ENCODE measurements at places on chromosomes 16 and 17.

DNA sequence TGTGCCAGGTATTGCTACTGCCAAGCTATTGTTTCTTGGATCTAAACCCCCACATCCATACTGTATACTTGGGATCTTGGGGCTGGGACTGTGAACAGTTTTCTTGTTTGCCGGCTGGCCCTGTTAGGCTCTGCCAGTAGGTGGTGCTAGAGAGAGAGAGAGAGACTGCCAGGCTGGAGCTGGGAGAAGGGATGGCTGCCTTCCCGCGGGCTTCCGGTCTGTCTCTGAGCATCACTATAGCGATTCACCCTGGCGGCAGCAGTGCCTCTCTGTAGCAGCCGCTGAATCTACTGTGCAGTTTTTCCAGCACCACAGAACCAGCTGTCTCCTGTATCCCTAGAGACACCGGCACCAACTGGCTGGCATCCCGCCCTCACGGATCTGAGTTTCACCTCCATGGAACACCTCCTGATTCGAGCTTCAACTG lies 201.2 kb downstream of the UTP18 start:
- peak; percentile 79 for DNase-seq

DNA sequence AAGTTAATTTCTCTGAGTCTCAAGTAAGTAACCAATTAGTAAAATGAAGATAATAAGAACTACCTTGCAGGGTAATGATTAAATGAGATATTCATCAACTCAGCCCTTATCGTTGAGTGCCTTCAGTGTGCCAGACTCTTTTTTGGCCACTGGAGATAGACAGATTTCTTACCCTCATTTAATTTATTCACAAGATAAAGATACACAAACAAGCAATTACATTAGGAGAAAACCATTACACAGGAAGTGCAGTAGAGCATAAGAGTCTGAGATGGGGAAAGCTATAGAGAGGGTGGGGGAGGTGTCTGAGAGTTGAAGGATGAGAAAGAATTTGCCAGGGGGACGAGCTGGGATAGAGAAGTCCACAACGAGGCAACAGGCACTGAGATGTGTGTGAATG lies 72.5 kb upstream of the BCAR1 start:
- DNase-seq = no peak

- no peak for DNase-seq
Measured at GRCh38 chr17:37576281-37576680, 32.9 kb downstream of the SYNRG start.

DNA sequence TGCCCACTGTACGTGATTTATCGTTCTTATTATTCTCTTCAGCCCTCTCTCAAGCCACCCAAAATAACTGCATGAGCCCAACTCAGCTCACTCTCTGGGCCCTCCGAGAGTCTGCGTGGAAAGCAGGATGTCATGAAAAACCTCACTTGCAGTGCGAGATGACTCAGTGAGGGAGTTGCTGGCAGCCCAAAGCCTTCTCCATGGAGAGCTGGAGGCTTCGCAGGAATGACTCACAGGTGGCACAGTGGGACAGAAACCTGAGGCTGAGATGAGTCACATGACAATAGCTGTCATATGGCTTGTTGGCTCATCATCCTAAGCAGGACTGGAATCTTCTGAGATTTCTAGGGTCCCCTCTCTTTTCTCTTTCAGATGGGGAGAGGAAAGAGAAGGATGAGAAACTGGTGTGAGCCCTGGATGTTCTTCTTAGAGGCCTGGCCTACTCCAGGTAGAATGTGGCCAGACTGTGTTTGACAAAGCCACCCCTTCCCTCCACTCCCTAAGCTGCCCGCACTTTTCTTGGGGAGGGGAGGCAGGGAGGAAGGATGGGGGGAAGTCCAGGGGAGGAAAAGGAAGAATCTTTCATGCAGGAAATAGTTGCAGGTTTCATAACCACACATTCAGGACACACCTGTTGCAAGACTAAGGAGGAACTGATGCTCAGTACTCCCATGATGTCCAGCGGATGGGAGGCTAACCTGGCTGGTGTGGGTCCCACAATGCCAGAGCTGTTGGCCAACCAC lies 160.6 kb upstream of the RPL38 start:
- no peak for DNase-seq

DNA sequence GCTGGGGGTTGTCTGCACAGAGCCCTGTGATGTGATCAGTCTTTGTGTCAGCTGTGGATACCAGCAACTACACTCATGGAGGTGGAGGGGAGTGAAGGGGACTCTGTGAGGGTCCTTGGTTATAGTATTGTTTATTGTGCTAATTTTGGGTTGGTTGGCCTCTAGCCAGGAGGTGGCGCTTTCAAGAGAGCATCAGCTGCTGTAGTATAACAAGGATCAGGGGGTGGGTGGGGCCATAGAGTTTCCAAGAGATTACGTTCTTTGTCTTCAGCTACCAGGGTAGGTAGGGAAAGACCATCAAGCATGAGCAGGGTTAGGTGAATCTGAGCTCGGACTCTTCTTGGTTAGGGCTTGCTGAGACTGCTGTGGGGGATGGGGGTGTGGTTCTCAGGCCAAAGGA lies 97.1 kb upstream of the HS3ST3A1 start:
- DNase-seq = no peak

DNA sequence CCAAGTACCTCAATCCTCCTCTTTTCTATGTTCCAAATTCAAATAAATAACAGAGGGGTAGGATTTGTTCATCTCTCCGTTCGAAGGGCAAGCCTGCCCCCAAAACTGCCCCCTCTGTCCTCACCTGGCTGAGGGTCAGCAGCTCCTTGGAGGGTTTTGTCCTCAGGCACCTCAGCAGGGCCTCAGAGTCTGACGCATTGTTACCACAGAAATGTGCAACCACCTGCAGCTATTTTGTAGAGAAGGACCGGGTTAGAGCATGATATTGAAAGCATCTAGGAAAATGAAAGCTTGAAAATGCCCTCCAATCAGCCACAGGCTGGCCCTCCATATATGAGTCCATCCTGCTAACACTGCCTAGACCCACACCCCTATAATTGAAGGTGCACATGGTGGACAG lies 13.9 kb downstream of the CES5A start:
- no peak for DNase-seq

GRCh38 chr17:65990593-65990992 lies 201.3 kb downstream of the CEP112 start:
- no peak for DNase-seq

DNA sequence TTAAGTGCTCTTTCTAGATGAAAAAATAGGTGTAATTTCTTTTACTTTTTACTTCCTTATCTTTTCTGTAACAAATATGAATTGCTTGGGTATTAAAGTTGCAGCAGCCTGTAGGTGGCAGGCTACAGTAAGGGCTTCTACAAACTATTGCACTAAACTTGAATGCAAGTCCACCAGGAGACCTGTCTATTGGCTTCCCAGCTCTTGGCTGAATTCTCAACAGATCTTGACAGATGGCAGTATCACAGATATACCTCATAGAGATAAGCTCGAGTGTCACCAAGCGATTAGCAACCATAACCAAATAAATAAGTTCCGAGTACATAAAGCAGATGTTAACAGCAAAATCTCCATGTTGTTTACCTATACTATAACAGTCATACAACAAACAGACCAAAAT lies 5.9 kb downstream of the BBS2 start:
- DNase-seq = peak; percentile 41

- DNase-seq = no peak
Measured at GRCh38 chr17:76535788-76536510, 1.6 kb downstream of the CYGB start.

DNA sequence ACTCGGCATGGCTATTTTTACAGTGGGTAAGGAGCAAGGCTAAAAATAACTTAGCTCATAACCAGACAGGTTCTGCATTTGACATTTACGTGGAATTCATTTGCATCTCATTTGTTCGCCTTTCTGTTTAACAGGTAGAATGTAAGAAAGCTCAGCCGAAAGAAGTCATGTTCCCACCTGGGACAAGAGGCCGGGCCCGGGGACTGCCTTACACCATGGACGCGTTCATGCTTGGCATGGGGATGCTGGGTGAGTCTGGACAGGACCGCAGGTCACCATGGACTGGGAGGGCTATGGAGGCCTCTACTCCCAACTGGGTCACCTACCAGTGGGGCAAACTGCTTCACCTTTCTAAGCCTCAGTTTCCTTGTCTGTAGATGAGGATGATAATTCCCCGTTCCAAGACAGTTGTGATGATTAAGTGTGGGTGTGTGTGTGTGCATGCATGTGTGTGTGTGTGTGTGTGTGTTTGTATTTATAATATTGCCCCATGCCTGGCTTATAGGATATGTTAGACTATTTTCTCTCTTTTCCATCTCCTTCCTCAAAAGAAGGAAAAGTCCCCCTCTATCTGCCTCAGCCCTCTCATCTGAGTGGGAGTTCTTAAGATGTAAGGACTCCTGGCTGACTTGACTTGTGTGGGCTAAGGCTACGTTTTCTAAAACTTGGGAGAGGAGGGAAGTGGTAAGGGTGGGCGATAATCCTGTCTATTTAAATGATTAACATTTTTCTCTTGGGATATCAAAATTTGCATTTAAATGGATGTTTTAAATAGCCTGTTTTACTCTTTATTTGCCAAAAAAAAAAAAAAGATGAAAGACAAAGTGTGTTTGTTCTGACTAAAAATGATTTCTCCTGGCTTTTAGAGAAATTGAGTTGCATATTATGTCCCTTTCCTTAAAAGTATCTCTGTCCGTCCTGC lies 129.0 kb downstream of the CCDC182 start:
- no peak for DNase-seq

- DNase-seq = no peak
Measured at GRCh38 chr16:16985707-16986106, 485.1 kb downstream of the XYLT1 start.

GRCh38 chr17:57396511-57396921 lies 140.2 kb downstream of the MSI2 start:
- DNase-seq = no peak

DNA sequence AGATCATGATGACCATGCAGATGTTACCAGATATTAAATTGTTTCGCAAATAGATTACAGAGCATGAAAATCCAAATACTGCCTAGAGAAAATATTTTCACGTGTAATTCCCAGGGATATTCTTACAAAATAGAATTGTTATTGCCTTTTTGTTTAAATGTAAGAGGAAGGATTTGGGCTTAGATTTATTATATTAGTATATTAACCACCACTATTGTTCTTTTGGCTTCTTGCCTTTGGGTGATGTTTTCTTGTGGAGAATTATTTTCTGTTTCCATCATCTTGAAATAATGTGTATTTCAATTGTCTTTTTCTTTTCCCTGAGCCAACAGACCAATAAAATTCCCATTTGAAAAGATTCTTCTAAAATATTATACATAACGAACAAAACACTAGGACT lies 109.7 kb upstream of the NUDT7 start:
- no peak for DNase-seq

DNA sequence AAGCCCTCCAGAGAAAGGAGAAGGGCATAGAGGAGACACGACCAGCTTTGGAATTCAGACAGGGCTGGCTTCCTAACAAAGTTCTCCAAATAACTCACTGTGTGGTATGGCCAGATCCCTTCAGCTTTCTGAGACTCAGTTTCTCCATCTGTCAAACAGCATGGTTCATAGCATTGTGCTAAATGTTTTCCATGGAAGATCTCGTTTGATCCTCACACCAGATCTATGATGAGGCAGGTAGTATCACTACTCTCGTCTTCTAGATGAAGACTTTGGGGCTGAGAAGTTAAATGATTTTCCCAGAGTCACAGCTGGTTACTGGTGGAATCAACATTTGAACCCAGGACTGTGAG lies 507.3 kb downstream of the HAPSTR1 start:
- DNase-seq = no peak

- no peak for DNase-seq
Measured at GRCh38 chr17:31598399-31598782, 206.9 kb downstream of the RAB11FIP4 start.

DNA sequence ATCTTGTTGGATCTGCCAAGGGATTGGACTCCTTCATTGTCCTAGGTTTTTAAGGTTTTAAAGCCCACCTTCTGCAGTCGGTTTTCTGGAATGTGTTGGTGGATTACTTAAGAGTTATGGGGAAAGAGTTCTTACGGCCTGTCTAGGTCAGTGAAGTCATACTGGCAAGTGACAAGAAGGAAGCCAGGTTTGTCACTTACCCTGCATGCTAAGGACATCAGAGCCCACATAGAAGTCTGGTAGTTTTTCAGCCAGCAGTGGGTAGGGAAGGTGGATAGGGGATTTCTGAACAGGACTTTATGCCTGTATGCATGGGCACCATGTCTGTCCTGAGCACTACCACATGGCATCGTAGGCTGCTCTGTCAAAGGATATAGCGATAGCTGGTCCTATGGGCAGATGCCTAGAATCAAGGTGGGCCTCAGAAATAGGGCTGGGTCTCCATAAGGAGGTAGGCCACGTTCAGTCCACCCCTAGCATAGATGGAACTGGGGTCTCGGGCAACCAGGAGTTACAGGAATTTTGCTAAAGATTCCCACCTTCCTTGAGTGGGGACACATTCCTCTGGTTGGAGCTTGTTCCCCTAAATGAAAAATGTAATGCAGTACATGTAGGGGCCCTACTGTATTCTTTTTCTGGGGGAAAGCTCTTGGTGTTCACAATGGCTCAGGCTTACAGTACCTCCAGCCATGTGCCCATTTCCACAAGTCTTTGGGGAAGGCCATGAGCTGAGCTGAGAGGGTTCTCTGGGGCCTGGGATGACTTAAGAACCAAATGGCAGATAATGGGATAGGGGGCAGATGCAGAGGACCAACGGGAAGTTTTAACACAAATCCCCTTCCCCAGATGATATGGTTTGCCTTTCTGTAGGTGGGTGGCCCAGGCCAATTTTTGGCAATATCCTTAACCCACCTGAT lies 27.5 kb downstream of the TRPV2 start:
- no peak for DNase-seq
